Stimulated activated naive CD4-positive, alpha-beta T cell (primary cell): ENCODE measurements at places on chromosomes 2 and 18.

DNA sequence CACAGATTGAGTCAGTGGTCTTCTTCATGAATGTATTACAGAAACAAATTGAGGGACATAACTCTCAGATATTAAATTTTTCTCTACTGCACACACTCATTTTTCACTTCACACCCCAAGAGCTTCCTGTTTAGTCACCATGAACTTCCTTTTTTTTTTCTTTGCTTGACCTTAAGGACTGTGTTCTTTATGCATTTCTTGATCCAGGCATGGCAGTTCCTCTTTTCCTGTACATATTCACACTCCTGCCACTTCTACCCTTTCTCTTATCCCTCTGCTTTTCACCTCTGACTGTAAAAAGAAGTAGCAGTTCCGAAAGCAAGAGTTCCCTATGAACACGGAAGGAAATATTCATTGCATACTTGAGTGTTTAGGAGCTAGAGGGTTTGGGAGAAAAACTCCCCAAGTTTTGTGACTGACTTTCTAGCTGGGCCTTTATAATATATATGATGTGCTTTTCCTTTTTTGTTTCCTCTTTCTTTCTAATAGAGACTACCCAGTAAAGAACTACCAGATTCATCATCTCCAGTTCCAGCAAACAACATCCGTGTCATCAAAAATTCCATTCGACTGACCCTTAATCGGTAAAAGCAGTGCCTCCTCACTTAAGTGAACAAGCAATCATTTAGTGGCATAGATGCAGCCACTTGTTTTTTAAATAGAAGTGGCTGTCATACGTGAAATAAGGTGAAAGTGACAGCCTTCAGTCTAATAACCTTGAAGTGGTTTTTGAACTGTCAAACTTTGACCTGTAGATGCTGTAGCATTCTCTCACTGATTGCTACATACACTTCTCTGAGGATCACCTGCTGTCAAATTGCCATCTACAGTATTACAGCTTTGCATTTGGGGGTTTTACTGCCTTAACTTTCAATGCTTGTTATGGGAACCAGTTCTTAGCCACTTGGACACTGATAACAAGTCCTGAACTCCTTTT lies 40.8 kb downstream of the PAPOLG start:
- no peak for DNase-seq

GRCh38 chr2:60973705-60974104 lies 43.8 kb upstream of the PEX13 start:
- no peak for DNase-seq

GRCh38 chr2:37350034-37350433 lies 5.6 kb downstream of the QPCT start:
- no peak for DNase-seq

GRCh38 chr18:986051-986450 lies 81.4 kb downstream of the ADCYAP1 start:
- DNase-seq = no peak

- DNase-seq = no peak
Measured at GRCh38 chr18:23994361-23994902, 20.1 kb upstream of the TTC39C start.

DNA sequence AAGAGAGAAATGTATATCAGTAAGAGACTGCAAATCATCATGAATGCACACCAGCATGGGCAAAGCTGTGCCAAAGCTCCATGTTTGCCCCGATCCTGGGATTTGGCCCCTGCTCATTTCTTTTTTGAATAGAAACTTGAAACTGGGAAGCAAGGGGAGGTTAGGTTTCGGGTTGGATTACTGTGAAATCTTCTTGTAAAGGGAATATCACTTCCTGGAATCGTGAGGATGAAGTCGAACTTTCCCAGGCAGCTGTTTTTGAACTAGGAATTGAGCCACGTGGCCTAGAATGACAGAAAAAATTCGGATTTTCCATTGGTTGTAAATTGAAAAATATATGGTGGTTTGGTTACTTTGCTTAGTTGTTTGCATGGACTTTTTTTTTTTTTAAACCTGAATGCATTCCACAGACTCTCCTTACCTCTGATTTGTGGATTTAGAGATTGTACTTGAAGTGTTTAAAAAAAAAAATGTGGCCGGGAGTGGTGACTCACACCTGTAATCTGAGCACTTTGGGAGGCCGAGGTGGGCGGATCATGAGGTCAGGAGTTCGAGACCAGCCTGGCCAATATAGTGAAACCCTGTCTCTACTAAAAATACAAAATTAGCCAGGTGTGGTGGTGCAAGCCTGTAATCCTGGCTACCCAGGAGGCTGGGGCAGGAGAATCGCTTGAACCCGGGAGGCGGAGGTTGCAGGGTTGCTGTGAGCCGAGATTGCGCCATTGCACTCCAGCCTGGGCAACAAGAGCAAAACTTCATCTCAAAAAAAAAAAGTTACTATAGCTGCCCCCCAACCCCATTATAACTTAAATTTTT lies 32.1 kb downstream of the GRHL1 start:
- no peak for DNase-seq

GRCh38 chr2:231673348-231673770 lies 35.0 kb upstream of the PTMA start:
- no peak for DNase-seq

DNA sequence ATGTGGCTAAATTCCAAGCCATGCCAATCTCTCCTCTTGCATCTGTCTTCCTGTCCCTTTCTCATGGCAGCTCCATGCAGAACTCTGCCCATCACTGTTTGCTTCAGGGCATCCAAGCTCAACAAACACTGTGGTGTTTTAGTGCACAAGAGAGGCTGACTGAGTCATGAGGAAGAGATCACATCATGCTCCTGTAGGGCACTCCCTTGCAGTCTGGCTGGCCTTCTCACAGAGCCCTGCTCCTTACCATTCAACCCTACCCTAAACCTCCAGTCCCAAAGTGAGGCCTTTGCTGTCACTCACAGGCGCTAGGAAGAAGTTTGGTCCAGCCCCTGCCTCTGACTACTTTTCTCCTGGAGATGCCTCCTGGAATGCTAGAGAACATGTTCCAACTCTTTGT lies 194.0 kb downstream of the LRATD1 start:
- no peak for DNase-seq

GRCh38 chr2:137183206-137183898 lies 418.0 kb downstream of the THSD7B start:
- DNase-seq = no peak

- DNase-seq = no peak
Measured at GRCh38 chr18:10432781-10433180, 21.7 kb upstream of the APCDD1 start.

GRCh38 chr18:67260841-67261240 lies 255.7 kb downstream of the DSEL start:
- DNase-seq = no peak

- DNase-seq = no peak
Measured at GRCh38 chr2:238225911-238226697, 13.7 kb downstream of the HES6 start.

DNA sequence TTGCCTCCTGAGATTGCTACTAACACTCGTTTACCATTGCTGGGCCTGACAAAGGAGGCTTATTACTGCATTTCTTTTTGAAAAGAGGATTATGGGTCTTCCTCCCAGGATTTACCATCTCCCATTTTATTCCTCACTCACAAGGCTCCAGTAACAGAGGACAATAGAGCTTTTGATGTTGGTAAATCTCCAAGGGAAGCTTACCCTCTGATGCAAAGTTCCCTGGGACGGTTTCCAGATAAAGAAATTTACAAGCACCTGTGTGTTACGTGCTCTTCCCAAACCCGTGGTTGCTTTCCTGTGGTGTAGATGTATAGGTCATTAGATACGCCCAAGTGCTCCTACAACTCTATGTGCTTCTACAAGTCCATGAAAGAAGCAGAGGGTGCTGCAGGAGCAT lies 17.1 kb downstream of the VSNL1 start:
- no peak for DNase-seq

DNA sequence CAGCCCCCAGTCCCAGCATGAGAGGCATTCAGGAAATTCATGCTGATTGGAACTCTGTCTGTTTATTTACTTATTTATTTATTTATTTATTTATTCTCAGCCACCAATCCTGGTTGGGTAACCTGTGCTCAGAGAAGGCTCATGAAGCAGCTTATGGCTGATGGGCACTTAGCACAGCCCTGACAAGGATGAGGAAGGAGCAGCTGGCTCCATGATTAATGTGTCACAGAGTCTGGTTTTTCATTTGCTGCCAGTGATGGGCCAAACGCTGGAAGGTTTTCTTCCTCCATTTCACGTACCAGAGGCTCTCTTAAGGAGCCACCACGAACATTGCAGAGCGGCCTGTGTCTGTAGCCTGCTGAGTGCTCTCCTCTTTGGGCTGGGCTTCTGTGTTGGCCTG lies 28.3 kb upstream of the KCNS3 start:
- DNase-seq = no peak

DNA sequence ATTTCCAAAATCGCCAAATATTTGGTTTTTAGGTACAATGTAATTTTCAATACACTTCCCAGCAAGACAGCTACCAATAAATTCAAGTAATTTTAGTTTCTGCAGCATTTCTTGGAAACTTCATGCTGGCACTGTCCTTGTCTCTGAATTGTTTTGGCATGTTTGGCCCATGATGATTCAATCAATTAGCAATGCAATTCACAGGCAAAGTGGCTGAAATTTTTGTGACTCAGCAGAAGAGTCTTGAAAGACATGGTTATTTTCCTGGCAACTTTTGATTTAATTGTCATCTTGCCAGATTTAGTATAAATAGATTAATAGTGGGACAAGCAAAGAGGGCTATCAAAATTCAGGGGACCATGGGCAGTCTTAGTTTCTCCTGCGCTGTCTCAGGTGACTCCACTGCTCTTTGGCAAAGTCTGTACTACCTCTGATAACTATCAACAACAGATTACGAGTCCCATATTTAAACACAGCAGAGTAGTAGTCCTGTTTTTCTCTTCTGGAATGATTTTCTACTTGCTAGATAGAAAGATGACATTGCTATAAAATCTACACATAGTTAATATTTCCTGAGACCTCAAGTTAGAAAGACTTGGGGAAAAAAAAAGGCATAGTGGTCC lies 88.9 kb upstream of the CYP26B1 start:
- DNase-seq = no peak

- no peak for DNase-seq
Measured at GRCh38 chr2:215105607-215106354, 32.6 kb downstream of the ABCA12 start.

GRCh38 chr2:174535757-174536703 lies 49.2 kb upstream of the GPR155 start:
- DNase-seq = no peak

DNA sequence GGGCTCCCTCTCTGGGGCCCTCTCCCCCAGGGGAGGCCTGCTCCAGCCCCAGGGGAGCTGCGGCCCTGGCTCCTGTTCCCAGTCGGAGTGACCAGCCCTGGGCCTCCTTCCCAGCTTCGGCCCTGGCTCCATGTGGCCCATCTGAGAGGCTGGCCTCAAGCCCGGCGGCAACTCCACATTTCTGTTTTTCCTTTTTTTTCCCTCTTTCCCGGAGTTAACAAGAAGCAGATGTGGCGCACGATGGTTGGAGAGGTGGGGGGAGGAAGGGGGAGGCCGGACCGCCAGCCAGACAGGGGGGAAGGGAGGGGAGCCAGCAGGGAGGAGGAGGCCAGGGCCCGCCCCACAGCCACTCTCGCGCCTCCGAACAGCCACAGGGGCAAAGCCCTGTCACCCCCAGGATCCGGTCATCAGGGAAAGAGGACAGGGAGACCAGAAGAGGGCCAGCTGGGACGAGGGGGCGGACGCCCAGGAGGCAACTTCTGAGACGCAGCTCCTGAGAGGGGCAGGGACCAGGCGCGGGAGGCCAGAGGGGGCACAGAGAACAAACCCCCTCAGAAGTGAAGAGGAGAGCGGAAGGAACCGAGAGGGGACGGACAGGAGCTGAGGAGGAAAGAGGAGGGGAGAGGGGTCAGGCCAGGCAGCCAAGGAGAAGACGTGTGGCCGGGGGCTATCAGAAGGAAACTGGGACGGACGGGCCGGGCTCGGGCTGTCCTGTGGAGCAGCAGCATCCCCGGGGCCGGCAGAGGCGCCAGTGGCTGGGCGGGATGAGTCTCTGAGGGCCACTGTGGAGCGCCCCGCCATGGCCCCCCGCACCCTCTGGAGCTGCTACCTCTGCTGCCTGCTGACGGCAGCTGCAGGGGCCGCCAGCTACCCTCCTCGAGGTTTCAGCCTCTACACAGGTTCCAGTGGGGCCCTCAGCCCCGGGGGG lies at the start of gene EMILIN1:
Gene EMILIN1 (plus strand): TSS at position 349 of the 928 bp plus-strand sequence. CDS start 451 bp downstream, at position 800.
- no peak for DNase-seq

DNA sequence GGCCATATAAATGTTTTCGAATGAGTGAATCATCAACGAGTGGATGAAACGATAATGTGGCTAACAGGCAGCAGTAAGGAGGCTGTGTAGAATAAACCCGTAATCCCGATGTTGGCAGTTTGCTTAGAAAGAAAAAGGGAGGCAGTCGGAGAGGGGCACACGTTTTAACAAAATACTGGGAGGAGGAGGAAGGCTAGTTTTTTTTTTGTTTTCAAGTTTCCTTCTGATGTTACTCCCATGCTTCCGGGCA lies 476 bp upstream of the MSH2 start:
- DNase-seq = no peak

- DNase-seq = no peak
Measured at GRCh38 chr2:128611421-128612320, 293.0 kb upstream of the HS6ST1 start.

GRCh38 chr2:146244131-146244530 lies 1600.7 kb upstream of the ACVR2A start:
- DNase-seq = no peak

GRCh38 chr18:1002653-1003178 lies 98.0 kb downstream of the ADCYAP1 start:
- DNase-seq = no peak

- DNase-seq = no peak
Measured at GRCh38 chr2:165141601-165142354, 62.1 kb downstream of the SCN3A start.

DNA sequence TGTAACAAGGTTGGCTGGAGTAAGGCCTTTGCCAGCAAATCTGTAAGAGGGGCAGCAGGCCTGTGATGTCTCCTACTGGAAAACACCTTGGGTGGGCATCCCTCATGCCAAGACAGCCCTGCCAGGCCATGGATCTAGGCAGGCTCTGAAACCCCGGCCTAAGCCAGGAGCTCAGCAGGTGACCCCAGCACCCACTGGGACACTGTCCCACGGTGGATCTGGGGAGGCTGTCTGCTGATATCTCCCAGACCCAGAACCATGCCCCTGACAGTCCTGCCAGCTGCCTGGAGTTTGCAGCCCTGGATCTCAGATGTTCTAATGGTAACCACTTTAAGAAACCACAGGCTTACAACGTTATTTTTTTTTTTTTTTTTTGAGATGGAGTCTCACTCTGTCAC lies 117.7 kb downstream of the ZNF516 start:
- no peak for DNase-seq

DNA sequence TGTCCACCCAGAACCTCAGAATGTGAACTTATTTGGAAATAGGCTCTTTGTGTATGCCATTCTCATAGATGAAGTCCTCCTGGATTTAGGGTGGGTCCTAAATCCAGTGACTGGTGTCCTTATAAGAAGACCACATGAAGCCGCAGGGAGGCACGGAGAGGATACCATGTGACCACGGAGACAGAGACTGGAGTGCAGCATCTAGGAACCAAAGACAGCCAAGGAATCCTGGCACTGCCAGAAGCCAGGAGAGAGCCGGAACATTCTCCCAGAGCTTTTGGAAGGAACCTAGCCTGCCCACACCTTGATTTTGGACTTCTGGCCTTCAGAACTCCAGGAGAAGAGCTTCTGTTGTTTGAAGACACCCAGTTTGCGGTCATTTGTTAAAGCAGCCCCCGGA lies 49.7 kb downstream of the ARL4C start:
- no peak for DNase-seq
